ENCODE measurements at places on chromosomes 1 and 21.
A peak's percentile ranks its signal among the peaks of the same experiment; 100 is the strongest.

DNA sequence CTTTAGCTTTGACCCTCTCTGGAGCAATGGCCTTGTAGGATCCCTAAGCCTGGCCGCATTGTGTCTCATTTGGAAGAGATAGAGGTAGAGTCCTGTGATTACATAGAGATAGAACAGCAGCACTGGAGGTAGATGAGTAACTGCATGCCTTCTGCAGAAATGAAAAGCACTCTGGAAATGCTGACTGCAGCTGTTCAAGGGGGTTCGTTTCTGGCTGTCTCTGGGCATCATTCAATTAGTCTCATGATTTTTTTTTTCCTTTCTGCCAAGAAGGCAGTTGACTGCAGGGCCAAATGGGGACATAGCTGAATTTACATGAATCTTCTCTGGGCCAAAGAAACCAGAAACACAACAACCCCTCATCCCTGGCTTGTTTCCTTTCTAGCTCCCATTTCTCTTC lies 28.1 kb upstream of the SNX27 start:
- no peak for DNase-seq

DNA sequence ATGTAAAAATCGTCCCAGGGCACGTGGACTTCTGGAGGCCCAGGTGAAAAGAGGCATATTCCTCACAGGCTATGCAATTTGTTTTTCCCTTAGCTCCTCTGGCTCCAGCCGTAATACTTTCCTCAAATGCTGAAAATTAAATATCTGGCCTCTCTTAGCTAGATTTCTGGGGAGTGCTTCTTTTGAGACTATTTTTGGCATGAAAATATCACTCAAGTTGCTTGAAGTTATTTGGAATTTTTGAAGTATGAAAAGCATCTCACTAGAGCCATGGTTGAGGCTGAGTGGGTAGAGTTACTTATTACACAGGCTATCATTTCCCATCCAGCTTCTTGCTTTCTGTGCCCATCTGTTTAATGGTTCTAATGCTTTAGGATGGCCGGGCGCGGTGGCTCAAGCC lies 59.7 kb downstream of the MYOM3 start:
- no peak for DNase-seq

DNA sequence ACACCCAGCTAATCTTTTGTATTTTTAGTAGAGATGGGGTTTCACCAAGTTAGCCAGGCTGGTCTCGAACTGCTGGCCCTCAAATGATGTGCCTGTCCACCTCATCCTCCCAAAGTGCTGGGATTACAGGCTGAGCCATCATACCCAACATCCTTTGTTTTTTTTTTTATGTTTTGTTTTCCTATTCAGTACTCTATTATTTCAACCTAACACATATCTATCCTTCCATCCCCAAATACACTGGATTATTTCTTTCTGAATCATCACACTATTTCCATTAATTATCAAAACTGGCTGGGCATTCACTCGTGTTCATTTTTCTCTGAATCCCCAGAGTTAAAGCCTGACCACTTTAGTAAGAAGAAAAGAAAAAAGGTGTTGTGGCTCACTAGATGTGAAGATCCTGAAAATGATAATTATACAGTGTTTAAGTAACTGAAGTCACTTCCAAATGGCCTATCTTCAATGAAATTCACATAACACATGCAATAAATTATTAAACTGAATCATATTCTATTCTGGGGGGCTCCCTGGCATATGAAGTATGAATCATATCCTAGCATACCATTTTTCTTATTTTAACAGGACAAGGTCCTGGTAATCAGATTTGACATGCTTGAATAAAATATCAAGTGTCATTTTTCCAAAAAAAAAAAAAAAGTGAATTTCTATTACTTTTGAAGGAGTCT lies 1754.2 kb downstream of the BRINP3 start:
- DNase-seq, result no peak

DNA sequence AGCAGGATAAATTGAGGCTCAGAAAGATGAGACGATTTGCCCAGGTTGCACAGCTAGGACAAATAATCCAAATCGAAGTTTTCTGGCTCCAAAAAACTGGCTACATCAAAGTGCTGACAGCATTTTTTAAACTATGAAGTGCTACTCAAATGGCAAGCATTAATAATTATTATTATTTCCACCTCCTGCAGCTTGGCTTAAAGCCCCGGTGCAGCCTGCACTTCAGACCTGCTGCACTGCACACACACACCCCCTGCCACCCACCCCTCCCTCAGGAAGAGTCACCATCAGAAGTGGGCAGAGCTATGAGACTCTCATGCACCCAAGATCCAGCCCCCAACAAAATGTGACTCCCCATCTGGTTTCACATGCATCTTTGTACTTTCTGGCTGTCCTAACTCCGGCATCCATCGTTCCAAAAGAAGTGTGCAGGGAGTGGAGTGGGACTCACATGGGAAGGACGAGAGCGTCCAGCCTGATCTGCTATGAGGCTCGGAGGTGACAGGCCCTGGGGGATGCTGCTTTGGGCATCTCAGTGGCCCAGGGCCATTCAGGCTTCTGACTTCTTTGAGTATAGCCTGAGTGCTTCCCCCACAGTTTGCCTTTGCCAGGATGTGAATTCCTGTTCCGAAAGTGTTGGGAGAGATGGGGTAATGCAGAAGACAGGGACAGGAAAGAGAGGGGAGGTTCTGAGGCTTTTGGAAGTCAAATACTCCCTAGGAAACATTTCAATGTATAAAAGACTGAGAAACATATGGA lies 65.0 kb upstream of the FAM20B start:
- DNase-seq, result no peak

DNA sequence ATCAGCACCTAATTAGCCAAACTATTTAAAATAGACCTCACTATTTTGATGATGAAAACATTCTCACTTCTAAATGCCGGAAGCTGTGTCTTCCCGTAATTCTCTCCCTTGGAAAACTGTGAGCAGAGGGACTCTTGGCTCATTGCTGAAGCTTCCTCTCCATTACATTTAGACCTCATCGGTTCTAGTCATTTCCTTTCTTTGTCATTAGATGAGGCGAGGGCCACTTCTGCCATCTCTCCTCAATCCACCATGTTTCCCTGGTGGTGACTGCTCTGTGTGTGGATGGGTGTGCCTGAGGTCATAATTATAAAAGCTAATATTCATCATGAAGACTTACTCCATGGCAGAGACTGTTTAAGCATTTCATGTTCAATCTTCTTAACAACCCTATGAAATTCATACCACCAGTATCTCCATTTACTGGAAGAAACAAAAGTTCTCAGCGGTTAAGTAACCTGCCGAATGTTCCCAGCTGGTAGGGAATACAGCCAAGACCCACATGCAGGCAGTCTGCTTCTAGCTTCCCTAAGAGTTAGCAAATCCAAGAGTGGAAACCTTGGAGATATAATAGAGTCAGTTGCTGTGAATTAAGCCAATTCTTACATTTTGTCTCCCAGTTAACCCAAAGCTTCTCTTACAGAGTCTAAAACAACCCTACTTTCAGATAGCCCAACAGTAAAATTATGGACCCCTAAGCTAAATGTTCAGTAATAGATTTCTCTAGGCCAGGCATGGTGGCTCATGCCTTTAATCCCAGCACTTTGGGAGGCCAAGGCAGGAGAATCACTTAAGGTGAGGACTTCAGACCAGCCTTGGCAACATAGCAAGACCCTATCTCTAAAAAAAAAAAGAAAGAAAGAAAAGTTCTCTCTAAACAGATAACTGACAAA lies 156.2 kb downstream of the ZBTB18 start:
- no peak for DNase-seq

GRCh38 chr1:156500793-156501506 lies 375 bp upstream of the MEF2D start:
- peak; percentile 94 for DNase-seq

- no peak for DNase-seq
Measured at GRCh38 chr1:227321035-227321434, 2.7 kb upstream of the CDC42BPA start.

GRCh38 chr21:42431196-42431595 lies 27.5 kb downstream of the UBASH3A start:
- DNase-seq, result no peak

DNA sequence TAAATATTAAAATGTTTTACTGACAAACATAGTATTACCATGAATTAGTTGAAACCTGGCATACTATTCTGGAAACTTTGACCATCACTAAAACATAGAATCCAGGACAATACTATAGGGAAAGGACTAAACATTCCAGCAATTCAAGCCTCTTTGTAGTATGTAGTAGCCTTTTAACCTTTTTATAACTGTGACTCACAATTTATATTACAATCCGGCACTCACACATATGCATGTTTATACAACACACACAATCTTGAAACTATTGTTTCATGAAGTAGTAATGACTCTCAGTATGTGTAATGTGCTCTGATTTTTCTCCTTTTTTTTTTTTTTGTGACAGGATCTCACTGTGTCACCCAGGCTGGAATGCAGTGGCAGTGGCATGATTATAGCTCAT lies 64.3 kb downstream of the ANKRD13C start:
- DNase-seq, result no peak

DNA sequence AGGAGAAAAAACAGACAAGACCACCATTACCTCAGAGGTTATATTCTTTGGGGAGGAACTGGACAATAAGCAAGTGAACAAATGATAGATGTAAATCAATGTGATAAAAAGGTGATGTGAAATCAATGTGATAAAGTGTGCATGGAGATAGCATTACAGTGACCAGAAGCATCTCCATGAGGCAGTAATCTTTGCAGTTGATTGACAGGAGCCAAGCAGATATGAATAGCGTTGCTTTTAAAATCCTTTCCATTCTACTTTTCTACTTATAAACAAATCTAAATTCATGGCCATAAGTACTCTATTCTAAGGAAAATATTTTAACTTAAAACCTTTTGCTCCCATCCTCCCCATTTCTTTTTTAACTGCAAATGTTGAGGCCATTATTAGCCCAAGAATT lies 2.8 kb upstream of the H3-3A start:
- DNase-seq, result no peak

- DNase-seq, result no peak
Measured at GRCh38 chr1:40745176-40745575, 38.4 kb upstream of the KCNQ4 start.

DNA sequence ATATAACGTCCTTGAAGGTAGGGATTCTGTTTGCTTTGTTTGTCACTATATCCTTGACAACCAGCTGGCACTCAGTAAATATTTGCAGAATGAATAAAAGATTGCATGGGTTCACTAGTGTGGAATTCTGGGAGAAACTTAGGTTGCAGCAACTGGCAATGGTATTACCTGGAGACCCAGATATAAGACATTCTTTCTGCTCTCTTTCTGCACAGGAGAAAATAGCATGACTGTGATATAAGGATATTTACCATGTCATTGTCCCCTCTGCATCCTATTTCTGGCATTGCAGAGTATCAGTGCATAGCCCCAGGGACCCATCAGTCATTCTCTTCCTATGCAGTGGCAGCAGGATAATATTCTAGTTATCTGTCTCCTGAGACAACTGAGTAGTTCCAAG lies 308.9 kb upstream of the LRRC7 start:
- DNase-seq, result no peak

- no peak for DNase-seq
Measured at GRCh38 chr1:206900149-206900548, 2.9 kb downstream of the IL24 start.

DNA sequence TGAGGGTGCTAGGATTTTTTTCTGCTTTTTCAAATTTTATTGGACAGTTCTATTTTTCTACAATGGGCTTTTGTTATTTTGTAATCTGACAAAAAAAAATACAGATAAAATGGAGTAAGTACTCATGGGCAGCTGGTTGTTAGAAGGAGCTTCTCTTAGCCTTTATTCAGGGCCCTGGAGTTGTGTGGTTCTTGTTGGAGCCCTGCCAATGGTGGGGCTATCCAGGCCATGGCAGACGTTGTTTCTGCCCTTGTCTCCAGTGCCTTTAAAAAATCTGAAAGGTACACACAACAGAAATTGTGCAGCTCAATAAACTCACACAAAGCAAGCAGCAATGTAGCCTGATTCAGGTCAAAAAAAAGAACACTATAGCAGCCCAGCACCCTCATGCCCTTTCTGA lies 153.5 kb upstream of the GALNT2 start:
- no peak for DNase-seq

DNA sequence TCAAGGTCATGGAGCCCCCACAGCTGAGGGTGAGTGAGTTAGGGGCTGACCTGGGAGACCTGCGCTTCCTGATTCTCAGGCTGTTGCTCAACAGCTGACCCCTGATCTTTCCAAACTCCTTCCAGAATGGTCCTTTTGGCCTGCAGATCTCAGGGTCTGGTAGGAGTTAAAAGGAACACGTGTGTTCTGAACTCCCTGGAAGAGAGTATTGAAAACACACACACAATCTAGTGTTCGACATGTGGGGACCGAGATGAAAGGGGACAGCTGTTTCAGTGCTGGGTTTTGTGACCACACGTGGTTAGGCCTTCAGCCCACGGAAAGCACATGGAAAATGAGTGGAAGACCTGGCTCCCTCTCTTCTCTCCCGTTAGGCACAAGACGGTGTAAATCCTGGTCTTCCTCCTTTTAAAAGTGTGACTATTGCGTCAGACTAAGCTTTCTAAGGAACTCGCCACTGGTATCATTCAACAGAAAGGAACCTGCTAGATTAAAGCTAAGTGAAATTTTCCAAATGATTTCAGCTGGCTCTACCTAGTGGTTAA lies 49.6 kb downstream of the RUNX1 start:
- DNase-seq, result no peak

DNA sequence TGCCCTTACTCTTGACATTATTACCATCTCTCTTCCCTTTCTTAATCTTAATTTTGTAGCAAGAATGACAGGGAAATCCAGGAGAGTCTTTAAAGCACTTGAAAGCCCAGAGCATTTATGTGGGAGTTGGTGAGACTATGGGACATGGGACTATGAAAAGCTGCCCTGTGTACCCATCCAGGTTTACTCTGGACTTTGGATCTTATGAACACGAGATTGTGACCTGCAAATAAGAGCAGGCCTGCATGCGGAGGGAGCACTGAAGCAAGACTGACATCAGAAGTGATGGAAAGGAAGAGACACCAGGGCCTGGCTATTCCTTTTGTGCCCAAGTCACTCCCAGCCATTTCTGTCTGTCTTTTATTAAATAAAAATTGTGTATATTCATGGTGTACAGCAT lies 209.6 kb downstream of the NUF2 start:
- no peak for DNase-seq

- DNase-seq, result no peak
Measured at GRCh38 chr1:205840146-205840923, 9.6 kb downstream of the PM20D1 start.

GRCh38 chr1:9744106-9744799 lies 79.5 kb downstream of the CLSTN1 start:
- no peak for DNase-seq

GRCh38 chr1:29162476-29163138 lies 19.1 kb downstream of the SRSF4 start:
- DNase-seq, result no peak

GRCh38 chr1:194069168-194069830 lies 882.9 kb upstream of the B3GALT2 start:
- DNase-seq, result no peak

- DNase-seq, result no peak
Measured at GRCh38 chr1:232045139-232045994, 418.8 kb downstream of the DISC1 start.

GRCh38 chr1:230401101-230401500 lies 25.0 kb downstream of the PGBD5 start:
- no peak for DNase-seq

GRCh38 chr1:210405316-210405715 lies 76.6 kb downstream of the HHAT start:
- DNase-seq, result no peak
